Stimulated activated CD4-positive, alpha-beta T cell treated with anti-CD3 and anti-CD28 coated beads, Interleukin-1b, Interleukin-23, amount 100 ng/mL, for 1 hour (primary cell): ENCODE measurements at places on chromosomes 5 and 9.
A peak's percentile ranks its signal among the peaks of the same experiment; 100 is the strongest.

DNA sequence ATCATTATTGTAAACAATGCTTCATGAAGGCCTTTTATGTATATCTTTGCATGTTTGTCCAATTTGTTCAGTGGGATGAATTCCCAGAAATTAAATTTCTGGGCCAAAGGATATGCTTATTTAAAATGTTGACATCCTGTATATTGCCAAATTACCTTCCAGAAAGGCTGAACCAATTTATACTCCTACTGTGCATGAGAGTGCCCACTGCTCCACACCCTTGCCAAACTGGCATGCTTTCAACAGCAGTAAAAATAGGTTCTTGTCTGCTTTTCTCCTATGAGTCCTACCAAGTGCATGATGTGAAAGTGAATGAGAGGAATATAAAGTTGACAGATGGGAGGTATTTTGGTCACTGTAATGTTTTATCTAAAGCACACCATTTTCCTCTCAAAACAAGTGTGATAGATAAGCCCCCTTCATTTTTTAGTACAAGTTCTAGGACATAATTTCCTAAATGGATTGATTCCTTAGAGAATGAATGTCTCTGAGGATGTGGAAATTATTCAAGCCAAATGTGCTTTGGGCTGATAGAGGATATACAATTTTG is 70.5 kb upstream of the ERBIN start:
- no peak for DNase-seq

- DNase-seq = peak; percentile 17
Observed at GRCh38 chr5:112878760-112879159, 17.7 kb downstream of the SRP19 start.

- DNase-seq = no peak
Observed at GRCh38 chr9:79701651-79702050, 129.9 kb downstream of the TLE4 start.

GRCh38 chr5:91077623-91078022 is 305.5 kb downstream of the ARRDC3 start:
- DNase-seq = no peak

DNA sequence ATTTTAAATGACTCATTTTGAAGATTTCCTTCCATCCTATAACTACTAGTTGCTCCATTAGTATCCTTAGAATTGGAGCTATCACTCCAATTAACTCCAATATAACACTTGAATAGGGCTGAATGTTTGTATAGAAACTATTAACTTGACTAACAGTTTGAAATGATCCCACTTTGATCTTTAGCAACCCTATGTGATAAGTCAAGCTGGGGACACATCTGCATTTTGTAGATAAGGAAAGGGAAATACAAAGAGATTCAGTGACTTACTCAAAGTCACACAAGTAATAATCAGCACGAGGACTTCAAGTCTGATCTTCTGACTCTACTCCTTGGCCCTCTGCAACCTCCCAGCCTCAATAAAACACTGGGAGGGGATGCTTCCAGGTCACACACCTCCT is 101.1 kb downstream of the TMEM215 start:
- DNase-seq = no peak

DNA sequence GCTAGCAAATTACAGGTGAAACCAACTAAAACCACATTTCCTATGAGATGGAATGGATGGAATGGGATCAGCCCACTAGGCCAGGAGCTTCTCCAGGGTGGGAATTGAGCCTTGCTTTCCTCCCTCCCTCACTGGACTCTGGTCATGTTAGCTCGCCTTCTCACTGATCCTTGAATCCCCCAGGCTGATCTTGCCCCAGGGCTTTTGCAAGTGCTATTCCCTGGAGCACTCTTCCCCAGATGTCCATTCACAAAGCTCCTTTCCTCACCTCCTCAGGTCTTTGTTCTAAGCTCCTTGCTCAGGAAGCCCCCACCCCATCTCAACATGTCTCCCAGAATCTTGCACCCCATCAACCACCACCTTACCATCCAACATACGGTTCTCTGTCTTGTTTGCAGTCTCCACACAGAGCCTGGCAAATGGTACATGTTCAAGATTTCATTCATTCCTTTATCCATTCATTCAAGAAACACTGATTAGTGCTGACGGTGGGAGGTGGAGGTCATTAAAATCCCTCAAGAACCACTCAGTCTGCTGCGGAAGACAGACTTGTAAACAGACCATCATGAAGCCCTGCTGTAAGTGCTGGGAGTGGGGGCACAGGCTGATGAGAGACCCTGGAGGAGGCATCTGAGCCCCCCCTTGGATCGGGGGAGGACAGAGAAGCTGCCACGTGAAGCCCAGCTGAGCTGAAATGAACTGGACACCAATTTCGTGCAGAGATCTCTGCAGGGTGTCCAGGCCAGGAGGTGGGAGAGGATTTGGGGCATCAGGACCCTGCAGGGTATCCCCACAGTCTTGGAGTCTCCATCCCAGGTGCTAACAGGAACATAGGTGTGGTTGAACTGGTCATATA is 141.7 kb downstream of the BARX1 start:
- no peak for DNase-seq

GRCh38 chr9:4879115-4879558 is 86.4 kb downstream of the RCL1 start:
- DNase-seq = no peak

DNA sequence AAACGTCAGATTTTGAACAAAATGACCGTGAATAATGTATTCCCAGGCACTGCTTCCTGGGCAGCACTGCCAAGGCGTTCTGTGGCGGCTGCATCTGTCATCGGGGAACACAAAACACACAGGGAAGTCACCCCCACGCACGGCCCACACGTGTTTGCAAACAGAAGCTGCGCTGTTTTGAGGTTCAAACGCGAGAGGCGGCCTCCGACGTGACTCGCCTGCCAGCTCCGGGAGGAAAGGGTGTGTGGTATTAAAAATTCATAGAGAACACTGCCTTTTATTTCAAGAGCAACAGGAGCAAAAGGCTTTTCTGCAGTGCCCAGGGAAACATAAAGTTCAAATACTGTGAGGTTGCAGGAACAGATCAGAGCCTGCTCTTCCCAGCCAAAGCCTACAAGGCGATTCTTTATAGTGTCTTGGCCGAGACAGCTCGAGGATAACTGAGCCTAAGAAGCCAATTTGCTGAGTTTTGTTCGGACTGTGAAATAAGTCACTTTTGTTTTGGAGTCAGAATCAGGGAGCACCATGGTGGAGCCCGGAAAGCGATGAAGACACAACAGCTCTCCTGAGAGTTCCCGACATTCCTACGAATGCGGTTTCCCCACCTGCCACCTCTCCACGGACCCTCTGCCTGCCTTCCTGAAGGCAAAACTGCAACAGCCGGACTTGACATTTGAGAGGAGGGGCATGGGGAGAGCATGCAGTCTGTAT is 115.3 kb upstream of the IRX2 start:
- DNase-seq = no peak

DNA sequence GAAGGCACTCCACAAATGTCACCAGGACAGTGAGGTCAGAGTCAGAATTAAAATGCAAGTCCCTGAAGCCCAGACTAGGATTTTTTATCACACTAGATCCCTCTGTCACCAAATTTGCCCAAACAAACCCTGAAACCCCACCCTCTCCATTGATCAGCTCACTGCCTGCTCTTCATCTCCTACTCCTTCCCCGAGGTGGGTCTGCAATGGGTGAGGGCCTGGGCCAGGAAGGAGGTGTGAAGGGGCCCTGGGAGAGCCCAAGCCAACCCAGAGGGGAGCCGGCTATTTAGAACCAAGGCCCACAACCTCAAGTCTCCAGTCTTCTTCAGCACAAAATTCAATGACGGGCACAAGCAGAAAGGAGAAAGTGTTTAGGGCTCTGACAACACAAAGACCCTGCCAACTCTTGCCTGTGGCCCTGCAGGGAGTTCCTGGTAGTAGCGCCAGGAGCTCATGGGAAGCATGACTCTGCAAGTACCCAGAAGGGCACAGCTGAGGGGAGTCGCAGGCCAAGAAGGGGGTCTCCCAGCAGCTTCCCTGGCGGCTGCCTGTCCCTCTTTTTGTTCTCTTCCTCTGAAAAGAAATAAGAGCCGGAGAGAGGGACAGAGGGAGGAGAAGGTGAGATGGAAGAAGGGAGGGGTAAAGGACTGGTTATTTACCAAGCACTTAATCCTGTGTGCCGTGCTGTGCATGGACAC is 5.5 kb downstream of the FOXI1 start:
- no peak for DNase-seq

DNA sequence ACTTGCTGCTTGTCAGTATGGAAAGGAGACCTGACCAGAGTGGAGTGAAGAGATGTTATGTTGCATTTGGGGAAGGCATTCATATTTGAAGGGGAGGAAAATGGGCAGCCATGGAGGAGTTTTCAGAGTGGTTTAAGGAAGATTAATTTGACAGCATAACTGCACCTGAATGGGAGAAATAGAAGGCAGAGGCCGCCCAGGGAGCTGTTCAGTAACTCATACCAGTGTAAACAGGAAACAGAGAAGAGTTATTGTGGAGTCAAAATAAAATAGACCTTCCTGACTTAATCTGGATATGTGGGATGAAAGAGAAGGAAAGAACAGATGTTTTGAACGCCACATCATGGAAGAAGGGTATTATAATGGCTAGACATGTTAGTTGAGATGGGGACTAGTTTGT is 13.4 kb downstream of the SLC44A1 start:
- DNase-seq = no peak

GRCh38 chr9:105259731-105260612 is 15.5 kb downstream of the SLC44A1 start:
- no peak for DNase-seq

DNA sequence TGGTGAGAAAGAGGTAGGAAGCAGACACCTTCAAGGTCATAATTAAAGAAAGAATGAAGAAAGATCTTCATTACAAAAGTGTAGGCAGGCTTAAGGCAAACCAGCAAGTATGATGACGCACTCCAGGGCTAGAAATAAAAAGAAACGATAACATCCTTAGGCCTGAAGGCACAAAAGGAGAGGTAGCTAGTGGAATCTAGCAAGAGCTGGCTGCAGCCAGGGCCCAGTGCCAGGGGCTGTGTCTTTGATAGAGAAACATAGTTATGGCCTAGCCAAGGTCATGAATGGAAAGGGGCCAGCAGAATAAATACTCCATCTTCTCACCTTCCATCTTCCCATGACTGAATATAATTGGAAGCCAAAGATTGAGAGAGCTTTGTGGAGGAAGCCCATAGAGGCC is 6.8 kb upstream of the SH3TC2 start:
- no peak for DNase-seq

DNA sequence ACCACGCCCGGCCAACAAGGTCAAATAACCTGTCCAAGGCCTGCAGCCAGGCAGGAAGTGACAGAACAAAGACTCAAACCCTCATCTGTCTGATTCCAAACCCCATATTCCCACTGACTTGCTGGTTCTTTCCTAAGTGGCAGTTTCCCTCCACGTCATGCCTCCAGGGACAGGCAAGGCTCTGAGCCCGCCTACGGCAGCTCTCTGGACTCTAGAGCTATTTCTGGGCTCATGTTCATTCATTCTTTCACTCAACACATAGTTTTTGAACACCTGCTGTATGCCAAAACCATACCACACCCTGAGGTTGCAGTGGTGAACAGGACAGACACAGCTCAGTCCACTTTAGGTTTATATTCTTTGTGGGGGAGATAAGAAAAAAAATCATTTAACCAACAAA is 5.2 kb upstream of the FBP1 start:
- no peak for DNase-seq

- no peak for DNase-seq
Observed at GRCh38 chr9:117156771-117157535, 257.9 kb downstream of the ASTN2 start.

DNA sequence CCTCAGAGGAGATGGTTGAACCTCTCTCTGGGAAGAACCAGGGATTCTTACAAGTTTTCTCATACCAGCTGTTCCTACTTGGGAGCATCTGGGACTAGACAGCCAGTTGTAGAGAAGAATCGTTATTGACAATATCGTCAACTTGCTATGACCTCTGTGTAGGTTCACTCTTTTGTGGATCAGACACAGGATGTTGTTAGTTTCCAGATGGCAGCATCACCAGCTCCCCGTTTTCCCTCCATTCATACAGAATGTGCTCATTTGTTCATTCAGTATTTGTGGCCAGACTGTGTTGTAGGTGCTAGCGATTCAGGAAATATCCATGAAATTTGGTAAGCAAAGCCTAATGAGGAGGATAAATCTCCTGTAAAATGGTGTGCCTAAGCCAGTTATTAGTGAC is 3.7 kb downstream of the PDE8B start:
- no peak for DNase-seq
